ENCODE measurements at places on chromosomes 3 and 15.

DNA sequence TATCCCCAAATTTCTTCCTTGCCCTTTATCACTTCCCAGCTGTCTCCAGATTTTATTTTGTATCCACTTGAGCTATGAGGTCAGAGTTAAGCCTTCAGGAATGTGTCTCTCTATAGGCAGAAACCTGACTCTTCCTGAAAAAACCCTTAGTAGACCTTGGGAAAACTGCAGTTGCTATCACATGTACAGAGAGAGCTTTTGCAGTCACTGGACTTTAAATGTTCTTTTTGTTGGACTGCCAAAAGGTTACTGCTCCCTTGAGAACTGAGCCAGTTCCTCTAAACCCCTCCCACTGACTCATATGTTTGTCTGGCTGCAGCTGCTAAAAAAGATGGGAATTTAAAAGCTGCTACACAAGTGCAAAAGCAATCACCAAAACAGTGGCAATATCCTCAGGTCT lies 169.1 kb upstream of the CCDC54 start:
- DNase-seq = no peak

DNA sequence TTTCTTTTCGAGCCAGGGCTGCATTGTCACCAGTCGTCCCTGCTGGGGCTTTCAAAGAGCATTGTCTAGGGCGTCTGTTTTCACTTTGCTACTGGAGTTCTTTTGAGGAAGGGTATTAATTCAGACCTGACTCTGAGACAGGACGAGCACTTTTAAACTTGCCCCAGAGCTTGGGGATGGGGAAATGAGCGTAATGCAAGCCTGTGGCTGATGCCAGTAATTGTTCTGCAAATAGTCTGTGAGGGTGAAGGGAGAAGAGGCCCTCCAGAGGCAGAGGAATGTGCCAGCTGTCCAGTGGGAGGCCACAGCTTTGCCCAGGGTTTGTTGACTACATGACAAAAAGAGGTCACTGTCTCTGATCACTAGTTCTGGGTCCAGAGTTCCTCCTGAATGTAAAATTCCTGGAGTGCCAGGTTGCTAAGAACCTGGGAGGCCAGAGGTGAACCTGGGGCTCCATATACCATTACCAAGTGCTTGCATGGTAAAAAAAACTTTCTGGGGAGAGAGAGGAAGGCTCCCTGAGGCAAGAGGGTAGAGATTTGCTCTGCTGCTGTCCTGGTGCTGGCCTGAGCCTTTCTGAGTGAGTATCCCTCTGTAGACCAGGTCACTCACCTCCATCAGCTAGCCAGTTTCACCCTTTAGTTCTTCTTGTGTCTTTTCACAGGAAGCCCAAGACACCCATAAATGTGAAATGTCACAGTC lies 14.8 kb downstream of the EEFSEC start:
- no peak for DNase-seq

GRCh38 chr15:51735228-51736010 lies 2.0 kb downstream of the LYSMD2 start:
- DNase-seq = no peak

DNA sequence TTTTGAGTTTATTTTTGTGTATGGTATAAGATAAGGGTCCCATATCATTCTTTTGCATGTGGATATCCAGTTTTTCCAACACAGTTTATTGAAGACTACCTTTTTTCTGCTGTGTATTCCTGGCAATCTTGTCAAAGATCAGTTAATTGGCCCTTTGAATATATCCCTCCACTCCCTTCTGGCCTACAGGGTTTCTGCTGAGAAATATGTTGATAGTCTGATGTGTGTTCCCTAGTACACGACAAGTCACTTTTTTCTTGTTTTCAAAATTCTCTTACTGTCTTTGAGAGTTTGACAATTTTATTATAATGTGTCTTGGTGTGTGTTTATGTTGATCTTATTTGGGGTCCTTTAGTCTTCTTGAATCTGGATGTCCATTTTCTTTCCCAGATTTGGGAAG lies 129.2 kb downstream of the ISL2 start:
- DNase-seq = no peak

DNA sequence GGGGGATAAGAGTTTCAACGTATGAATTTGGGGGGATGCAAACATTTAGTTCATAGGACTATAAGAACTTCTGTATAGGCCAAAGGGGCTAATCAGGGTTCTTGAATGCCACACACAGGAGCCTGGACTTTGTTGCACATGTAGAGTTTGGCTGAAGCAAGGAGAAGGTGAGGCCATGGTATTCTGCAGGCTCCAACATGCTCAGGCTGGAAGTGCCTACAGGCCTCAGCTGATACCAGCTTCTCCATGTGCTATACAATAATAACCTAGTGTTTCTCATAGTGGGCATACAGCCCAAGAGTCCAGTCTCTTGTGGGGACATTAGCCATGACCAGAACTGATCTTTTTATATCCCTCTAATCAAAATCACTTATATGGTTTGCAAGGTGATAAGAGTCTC lies 399.7 kb upstream of the MCTP2 start:
- DNase-seq = no peak

DNA sequence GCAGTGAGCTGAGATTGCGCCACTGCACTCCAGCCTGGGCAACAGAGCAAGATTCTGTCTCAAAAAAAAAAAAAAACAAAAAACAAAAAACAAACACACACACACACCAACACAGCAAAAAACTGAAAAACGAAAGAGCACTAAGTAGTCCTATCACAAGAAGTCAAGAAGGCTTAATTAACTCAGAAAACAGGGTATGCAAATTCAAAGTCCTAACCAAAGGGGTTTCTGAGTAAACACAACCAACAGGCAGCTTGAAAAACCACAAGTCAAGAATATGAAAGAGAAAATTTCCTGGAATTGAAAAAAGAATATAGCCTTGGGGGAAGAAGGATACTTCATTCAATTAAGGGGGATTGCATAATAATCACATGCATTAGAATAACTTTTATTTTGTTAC lies 37.7 kb upstream of the PARP14 start:
- DNase-seq = no peak

DNA sequence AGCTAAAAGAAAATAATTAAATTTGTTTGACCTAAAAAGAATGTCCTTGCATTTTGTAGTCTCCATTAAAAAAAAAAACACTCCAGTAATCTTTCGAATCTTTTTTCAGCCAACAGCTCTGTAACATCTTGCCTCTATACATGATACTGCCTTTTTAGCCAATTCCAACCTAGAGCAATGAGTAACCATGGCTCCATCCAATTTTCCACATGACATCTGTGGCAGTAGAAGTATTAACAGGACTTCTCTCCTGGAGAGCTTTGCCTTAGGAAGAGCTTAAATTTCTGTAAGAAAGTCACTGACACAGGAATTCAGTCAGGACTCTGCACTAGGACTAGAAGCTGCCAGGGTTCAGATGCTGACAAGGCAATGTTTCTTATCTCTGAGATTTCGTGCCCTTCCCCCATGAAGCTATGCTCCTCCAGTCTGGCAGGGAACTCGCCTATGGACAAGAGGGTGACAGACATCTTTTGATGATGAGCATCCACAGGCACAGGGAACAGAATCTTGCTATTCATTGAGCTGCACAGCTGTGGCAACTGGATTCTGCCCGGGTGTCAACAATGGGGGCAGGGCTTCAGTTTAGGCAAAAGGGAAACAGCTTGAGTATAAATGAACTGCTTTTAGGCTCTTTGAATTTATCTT lies 81.8 kb downstream of the ALCAM start:
- DNase-seq = no peak

- DNase-seq = no peak
These were observed 203.8 kb downstream of the EPHB1 start for GRCh38 chr3:134998855-134999254.

DNA sequence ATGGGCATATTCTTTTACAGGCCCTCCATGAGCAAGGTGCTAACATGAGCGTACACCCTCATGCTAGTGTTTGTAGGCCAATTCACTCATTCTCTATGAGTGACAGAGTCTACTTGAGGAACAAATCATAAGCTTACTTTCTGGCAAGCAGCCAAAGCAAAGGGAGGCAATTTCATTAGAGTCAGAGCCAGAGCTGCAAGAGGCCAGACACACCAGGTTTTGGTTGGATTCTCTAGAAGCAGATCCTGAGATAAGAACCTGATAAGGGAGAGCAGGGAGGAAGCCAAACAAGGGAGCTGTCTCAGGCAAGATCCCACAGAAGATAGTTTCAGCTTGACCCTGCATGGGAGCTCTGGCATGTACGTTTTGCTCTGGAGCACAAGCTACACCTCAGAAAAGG lies 214.1 kb upstream of the CTNNB1 start:
- peak; percentile 25 for DNase-seq

- no peak for DNase-seq
These were observed 201.1 kb upstream of the ARRDC4 start for GRCh38 chr15:97759363-97759762.

GRCh38 chr3:174169736-174170135 lies 689.4 kb upstream of the NAALADL2 start:
- no peak for DNase-seq

DNA sequence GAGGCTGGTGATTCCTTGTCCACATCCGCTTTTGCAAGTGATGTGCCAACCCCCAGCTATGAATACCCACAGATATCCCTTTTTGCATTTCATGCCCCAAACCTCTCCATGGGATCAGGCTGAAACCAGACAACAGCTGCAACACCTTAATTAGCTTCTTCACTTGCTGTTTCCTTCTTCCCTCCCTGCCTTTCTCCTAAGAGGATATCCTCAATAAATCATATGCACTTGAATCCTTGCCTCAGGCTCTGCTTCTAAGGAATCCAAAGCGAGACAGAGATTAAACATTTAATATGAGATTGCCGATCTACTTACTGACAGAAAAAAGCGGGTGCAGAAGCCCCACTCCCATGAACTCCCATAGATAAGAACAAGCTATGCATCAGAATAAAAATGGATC lies 138.1 kb downstream of the CNTN6 start:
- no peak for DNase-seq

Measured in osteocyte (in vitro differentiated cells).